Cardiac muscle cell (in vitro differentiated cells and primary cell): ENCODE measurements at places on chromosomes 11 and 22. TPM values are rescaled to one million over a fixed set of nuclear protein-coding genes. Genes with fewer than 3 reads are reported as not detected.

DNA sequence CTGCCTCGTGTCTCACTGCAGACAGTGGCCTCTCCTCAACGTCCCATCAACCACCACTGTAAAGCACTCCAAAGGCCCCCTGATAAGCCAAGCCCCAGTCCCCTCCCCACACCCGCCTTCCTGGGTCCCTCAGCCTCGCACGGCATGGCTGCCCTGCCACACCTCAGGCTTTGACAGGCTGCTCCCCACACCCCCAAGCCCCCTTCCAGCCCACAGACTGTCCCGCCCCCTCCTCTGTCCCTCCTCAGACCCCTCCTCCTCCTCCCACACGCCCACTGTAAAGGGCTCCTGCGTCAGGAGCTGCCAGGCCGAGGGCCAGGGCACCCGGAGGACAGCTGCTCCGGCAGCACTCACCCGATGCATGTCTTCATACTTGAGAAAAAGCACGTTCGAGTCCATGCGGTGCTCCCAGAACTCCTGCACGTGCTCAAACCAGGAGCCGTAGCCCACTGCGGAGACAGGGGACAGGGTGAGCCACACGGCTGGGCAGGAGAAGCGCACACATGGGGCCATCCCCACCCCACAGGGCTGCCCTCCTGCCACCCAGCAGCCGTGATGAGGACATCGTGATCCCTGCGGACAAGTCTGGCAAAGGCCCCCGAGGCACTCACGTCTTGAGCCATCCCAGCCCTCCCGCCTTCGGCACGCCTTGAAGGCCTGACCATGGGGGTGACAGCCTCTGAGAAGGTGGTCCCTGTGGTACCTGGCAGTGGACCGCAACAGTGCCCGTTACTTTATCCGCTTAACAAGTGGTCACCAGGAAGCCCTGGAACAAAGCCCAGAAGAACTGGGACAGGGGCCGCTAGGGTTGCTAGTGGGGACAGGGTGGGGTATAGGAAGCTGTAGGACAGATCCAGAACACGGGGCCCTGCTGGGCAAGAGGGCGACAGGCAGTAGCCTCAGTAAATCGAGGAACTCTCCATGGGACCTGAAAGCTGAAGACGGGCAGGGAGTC, 21.5 kb upstream of the EFCAB6 start:
- no peak for DNase-seq

GRCh38 chr22:22520020-22520656, at the start of gene ZNF280A:
Gene ZNF280A (minus strand): TSS chr22:22520270. CDS start chr22:22515630, 4,640 bp downstream.
- peak; percentile 48 for DNase-seq

DNA sequence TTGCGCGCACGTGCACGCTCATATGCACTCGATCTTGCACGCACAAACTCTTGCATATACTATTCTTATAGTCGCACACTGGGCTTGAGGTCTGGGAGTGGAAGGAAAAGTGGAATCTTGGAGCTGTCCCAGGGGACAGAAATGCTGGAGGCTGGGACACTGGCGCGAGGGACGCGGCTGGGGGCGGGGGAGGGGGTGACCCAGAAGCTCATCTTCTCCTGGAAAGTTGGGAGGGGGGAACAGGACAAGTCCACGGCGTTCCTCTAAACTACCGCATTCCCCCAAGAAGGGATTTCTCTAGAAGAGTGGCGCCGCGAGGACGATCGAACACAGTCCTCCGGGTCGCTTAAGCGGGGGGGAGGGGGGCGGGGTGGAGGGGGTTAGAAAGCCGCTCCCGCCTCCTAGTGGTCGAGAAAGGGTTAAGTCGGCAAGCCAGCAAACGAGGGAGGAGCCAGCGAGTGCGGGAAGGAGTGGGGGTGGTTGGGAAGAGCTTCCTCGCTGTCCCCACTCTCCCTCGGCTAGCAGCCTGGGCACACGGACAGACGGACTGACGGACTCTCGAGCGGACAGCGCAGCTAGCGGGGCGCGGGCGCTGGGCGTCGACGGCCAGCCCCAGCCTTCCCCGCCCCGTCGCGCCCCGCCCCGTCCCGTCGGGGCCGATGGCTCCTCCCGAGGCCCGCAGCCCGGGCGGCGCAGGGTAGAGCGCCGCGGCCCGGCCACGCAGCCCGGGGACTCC, at the start of gene RTN4RL2:
Gene RTN4RL2 (plus strand): TSS at position 507 of the 736 bp plus-strand sequence. CDS start 338 bp downstream, outside the sequence.
- DNase-seq, result peak; percentile 67

DNA sequence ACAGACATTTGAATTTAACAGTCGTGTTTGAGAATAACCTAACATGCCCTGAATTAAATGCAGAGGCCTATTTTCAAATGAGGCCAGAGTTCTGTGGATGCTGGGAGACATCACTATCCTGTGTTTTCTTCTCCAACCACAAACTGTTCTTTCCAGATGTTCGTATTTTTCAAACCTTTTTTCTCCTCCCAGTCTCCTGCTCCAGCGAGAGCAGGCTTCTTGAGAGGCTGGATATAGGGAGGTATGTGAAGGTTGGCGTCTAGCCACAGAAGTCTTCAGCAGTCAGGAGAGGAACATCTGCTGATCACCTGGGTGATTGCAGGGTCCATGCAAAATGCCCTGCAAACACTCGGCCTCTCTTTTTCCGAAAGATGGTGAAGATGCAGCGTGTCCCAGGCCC, 126.3 kb downstream of the C11orf91 start:
- DNase-seq, result no peak

- no peak for DNase-seq
Measured at GRCh38 chr11:104120493-104121137, 43.3 kb downstream of the PDGFD start.

DNA sequence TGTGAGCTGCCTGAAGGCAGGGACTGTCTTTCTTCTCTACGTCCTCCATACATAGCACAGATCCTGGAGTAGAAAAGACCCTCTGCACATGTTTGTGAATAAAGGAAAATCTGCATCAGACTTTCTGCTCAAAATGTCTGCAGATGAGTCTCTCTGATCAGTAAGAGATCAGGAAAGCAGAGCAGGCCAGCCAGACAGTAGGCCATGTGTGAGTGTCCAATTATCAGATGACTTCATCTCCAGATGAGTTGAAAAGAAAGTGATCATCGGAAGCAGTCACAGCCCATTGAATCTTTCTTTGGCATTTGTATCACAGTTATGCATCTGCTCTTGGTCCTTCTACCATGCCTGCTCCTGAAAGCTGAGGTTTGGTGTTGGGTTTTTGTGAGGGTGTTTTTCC, 298.7 kb upstream of the NCAM1 start:
- no peak for DNase-seq

DNA sequence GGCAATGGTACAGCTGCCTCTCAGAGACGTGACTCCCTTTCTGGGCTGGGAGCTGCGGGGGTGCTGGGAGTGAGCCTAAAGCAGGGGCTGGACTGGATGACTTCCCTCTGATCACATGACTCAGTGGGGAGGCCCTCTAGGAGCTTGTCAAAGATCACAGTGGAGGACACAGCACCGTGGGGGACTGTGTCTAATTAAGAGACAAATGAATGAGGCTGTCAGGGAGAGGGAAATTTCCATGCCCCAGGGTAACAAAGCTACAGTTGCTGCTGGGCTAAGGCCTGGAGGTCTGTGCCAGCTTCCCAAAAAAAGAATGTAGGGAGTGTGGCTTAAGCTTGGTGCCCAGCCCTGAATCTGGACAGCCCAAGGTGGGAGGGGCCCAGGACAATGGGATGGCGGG, 262.8 kb upstream of the PLET1 start:
- DNase-seq, result peak; percentile 47

DNA sequence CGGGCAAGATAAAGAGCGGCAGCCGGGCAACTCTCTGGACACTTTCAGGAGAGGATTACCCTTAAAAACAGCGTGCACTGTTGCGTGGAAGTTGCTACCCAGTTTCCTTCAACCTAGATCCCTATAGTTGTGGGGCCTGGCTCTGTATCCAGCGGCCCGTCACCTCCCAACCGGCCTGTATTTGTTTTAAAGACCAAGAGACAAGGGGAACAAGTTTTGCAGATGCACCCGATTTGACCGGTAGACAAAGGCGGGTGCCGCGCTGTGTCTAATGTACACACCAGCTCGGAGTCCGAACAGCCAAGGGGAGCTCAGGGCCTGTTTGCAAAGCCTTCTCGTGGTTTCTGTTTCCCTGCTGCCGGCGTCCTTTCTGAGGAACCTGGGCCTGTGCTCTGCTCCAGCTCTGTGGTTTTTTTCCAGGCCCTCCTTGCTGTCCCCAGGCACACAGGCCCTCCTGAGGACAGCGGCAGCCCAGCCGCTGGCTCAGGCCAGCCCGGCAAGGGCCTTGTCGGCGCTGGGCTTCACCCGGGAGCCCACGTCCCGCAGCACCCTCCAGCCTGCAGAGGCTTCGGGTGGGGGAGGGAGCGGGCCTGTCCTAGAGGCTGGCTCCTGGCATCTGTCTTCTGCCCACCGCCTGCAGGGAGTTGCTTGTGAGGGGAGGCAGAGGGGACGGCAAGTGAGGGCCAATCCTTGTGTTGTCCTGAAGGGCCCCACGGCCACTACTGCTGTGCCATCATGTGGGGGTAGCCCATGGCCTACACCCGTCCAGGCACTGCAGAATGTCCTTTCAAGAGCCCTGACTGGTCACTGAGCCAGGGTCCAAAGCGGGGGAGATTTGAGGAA, 1.4 kb downstream of the TBX1 start:
- peak; percentile 51 for DNase-seq

- no peak for DNase-seq
Measured at GRCh38 chr11:112966561-112966960, 5.3 kb downstream of the NCAM1 start.

The APOL6 gene
- total RNA-seq, result not detected in 2 replicates

The TNNT3 gene
- total RNA-seq, result 2.5 and 2.7 TPM in 2 replicates

The GTSE1 gene
- total RNA-seq, result 4.4 and 28.7 TPM in 2 replicates

The GPHA2 gene
- total RNA-seq, result not detected in 2 replicates
